Cortex of kidney (tissue), 1 donor: ENCODE measurements at places on chromosomes 16 and 17.

GRCh38 chr16:1145383-1146100, 7.4 kb upstream of the CACNA1H start:
- no peak for DNase-seq

- no peak for DNase-seq
Measured at GRCh38 chr17:58537266-58537665, 22.8 kb upstream of the MTMR4 start.

GRCh38 chr17:70405492-70406220, 236.3 kb downstream of the KCNJ2 start:
- no peak for DNase-seq

- no peak for DNase-seq
Measured at GRCh38 chr16:78522327-78522726, 422.9 kb downstream of the WWOX start.

GRCh38 chr17:67442787-67443624, 65.9 kb downstream of the PITPNC1 start:
- DNase-seq: no peak

DNA sequence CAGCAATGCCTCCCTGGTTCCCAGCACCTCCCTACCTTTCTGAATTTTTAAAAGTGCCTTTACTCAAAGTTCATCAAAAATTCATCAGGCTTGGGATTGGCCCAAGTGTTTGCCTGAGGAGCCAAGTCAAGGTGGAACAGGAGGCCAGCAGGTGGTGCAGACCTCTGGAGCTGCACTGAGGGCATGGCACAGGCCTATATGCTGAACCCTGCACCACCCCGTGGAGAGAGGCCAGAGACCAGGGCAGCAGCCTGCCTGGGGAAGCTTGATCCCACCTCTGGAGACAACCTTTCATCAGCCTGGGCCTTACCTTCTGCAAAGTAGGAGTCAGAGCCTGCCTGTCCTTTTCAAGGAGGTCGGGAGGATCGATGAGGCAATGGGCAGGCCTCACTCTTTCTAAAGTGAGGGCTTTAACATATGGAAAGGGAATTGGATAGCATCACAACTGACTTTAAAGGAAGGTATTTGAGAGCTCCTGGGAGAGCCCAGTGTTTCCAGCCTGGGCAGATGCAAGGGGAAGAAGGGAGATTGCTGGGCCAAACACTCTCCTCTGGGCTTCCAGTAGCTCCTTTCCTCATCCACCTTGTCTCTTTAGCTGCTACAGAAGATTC, 31.8 kb upstream of the TMEM132E start:
- DNase-seq: no peak

GRCh38 chr16:53803451-53803850, 99.5 kb downstream of the FTO start:
- no peak for DNase-seq

DNA sequence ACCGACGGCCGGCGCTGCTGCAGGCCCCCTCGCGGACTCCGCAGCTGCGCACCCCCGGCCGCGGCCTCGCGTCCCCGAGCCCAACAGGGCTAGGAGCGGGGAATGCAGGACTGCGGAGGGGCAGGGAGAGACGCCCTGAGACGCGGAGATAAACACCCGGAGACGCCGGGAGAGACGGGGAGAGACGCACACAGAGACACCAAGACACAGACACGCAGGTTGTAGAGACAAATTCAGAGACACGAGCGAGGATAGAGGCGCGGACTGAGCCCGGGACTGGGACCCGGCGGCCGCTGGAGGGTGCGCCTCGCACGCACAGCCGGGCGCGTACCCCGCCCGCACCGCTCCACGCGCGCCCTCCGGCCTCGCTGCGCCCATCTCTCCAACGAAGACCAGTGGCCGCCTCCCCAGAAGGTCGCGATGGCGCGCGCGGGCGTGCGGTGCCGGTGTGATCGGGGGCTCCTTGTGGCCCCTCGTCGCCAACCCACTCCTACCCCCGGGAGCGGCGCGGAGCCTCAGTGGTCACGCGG, 902 bp downstream of the STAC2 start:
- DNase-seq: no peak

GRCh38 chr16:71734511-71734910, 10.0 kb upstream of the PHLPP2 start:
- DNase-seq: no peak

GRCh38 chr16:62681819-62682218, 645.6 kb upstream of the CDH8 start:
- DNase-seq: no peak
